Uterus (tissue), 4 donors: ENCODE measurements at places on chromosomes 11 and 22.

- DNase-seq: no peak
These were observed 2.7 kb downstream of the RPL27A start for GRCh38 chr11:8685306-8685705.

DNA sequence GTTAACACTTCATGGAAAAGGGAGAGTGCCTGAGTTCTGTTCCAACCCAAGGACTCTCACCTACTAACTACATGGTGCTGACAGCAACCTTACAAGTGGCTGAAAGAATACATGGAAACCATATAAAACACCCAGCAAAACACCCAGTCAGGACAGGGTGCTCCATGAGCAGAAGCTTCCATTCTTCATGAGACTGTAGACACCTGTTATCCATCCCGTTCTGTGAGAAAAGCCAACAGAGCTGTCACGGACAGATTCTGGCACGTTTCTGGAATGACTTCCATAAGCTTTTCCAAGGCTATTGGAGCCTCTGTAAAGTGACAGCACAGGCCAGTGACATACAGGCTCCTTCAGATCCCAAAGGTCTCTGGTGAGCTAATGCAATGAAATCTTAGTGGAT lies 23.2 kb downstream of the PRR14L start:
- no peak for DNase-seq

GRCh38 chr22:29663180-29663821 lies 56.5 kb upstream of the CABP7 start:
- no peak for DNase-seq

GRCh38 chr22:46297151-46297812 lies 612 bp downstream of the GTSE1 start:
- no peak for DNase-seq

GRCh38 chr11:100687054-100687629 lies at the start of gene ARHGAP42:
ARHGAP42 (plus strand) TSS chr11:100687288; CDS start chr11:100687679, 391 bp downstream.
- DNase-seq: peak; percentile 69

DNA sequence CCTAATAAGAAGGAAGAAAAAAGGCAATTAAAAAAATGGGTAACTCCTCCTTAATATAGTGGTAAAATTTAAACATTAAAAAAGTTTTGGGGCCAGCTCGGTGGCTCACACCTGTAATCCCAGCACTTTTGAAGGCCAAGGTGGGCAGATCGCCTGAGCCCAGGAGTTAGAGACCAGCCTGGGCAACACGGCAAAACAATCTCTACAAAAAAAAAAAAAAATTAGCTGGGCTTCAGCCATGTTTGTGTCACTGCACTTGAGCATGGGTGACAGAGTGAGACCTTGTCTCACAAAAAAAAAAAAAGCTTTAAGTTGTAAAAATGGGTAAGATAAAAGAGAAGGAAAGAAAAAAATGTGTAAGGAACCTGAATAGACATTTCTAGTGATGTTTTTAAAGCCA lies 11.3 kb upstream of the FBXO3 start:
- no peak for DNase-seq

DNA sequence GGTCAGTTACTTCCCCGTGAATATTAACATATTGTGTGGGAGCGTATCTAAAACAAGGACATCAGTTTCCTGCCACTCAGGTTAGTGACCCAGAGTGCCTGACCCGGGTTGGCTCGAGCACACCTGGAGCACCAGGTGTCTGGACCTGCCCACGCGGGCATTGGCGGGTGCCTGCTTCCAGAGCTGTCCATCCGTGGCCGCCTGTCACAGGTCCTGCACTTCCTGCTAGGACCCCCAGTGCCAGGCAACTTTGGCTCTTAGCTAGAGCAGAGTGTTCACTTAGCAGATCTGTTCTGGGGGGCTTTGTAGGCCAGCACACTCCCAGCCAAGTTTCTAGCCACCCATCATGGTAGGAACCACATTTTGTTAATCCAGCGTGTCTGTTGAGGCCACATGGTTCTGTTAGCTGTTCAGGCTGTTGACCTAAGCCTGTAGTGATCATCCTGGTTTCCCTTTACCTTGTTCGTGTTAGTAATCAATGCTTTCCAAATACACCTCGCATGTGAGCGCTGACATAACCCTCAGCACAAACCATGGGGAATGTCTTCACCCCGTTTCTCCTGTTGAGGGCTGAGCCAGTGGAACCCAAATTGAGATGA lies 29.5 kb downstream of the MOV10L1 start:
- no peak for DNase-seq

DNA sequence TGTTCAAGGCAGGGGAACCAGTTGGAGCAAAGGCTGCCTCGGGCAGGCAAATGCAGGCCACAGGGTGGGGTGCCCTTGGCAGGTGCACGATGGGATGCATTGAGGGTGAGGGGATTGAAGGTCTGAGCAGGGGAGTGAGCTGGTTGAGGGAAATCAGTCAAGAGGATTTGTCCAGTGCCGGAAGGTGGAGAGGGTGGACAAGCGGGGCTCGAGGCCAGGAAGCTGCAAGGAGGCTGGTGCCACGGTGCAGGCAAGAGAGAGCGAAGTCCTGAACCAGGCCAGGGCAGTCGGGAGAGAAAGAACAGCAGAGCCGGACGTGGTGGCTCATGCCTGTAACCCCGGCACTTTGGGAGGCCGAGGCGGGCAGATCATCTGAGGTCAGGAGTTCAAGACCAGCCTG lies 10.4 kb upstream of the MS4A10 start:
- DNase-seq: no peak
